ENCODE measurements at places on chromosomes 5 and 9.

DNA sequence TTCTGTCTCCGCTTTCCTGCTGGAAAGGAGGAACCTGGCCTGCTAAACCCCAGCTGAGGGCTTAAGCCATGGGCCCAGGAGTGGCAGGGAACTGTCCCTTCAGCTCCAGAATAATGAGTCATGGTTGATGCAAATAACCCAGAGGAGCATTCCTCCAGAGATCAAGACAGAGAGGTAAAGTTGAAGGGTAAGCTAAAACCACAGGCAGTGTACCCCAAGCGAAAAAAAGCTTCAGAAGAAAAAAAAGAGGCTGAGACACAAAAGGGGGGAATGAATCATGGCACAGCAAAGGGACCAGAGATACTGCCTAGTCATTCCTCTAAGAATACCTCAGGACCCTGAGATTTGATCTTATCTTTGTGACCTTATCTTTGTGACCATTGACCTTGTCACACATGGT, 199.5 kb upstream of the TAS2R1 start:
- DNase-seq, result no peak

GRCh38 chr5:154465169-154465568, 12.9 kb downstream of the HAND1 start:
- no peak for DNase-seq

DNA sequence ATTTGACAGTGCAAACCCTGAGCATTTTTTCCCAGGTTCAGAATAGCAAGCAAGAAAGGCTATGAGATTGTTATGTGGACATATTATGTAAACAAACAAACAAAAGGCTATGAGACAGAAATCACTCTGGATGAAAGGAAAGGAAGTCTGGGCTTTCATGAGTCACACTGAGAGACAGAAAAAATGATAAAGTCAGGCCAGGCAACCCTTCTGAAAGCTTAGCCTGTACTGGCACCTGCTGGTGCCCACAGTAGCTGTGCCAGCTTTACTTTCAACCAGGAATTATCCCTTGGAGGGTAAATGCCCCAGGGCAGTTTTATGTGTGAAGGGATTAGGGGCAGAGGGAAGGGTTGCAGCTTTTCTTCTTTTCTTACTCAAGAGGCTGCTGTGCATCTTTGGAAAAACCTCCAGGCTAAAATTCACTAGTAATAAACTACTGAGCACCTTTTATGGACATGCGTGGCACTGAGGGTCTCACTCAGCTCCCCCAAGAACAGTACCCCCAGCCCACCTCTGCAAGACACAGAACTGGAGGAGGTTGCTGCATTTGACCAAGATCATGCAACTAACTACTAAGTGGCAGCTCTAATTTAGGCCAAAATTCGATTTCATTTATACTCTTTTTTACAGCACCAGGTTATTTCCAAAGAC, 41.7 kb downstream of the ACTL7B start:
- DNase-seq, result no peak

GRCh38 chr5:108579236-108579635, 168.5 kb upstream of the FER start:
- no peak for DNase-seq

- no peak for DNase-seq
These were observed 105.5 kb upstream of the TSLP start for GRCh38 chr5:110965773-110966581.

DNA sequence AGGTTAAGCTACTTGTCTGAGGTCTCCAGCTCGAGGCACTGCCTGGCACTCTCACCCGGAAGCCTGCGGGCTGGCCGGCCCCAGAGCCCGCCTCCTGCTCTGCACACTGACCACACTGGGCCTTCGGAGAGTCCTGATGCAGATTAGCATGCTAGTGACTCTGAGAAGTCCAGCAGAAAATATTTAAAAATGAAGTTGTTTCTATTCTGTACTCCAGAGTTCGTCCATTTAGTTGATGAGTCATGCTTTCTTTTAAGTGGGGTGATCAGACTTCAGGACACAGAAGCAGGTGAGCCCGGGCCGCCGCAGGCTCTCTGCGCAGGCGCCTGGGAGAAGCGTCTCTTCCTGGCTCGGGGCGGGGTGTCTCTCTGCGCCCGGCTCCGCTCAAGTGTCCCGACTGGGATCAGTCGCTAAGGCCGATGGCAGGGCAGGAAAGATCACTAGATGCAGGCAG, 32.5 kb downstream of the FAM240B start:
- DNase-seq, result peak; percentile 11

DNA sequence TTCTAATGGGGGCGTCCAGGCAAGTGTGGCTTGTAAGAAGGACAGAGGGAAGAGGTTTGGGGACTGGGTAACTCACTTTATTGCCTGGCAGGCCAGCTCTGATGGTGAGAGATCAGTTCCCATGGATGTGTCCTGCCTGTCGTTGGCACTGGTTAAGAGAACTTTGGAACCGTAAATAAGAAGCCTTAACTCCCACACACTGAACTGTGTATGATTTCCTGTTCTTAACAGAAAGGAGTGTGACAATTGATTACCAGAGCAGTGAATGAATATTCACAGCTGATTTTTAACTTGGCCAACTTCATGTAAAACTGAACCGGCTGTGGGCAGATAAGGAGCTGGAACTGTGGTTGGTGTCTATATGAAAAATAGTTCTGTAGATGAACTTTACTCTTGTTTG, 63.2 kb downstream of the MEGF10 start:
- DNase-seq, result no peak

DNA sequence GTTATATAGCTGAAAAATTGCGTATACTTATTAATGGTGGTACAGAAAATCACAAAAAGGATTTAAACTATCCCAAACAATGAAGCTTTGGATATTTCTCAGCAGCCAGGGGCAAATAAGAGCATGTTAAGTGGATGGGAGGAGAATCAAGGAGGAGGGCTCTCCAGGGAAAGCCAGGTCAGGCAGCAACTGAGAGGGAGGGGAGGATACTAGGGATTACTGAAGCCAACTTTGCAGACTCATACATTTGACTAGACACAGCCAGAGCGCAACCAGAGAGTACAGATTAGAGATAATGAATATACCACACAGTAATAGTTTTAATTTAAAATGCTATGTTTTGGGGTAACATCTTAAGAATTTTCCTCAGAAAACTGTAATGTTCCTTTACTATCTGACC, 360.2 kb downstream of the HCN1 start:
- DNase-seq, result no peak

GRCh38 chr5:115551415-115551814, 6.8 kb upstream of the FEM1C start:
- no peak for DNase-seq

DNA sequence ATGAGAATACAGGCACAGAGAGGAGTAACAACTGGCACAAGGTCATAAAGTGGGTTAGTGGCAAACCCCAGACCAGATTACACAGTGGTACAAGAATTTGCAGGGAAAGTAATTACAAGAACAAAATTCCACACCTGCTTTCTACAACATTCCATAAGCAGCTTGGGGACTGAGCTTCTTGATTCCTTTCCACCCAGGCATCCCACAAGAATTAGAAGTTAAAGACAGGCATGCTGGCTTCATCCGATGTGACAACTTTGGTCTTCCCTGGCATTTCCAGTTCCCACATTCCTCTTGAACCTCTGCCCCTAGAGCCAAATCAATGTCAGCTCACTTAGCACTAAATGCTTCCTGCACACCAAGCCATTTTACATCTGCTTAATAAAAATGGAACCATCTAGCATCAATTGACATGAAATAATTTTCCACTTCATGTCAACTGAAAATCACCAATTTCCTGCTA, 435.8 kb upstream of the PAPPA start:
- DNase-seq, result no peak

DNA sequence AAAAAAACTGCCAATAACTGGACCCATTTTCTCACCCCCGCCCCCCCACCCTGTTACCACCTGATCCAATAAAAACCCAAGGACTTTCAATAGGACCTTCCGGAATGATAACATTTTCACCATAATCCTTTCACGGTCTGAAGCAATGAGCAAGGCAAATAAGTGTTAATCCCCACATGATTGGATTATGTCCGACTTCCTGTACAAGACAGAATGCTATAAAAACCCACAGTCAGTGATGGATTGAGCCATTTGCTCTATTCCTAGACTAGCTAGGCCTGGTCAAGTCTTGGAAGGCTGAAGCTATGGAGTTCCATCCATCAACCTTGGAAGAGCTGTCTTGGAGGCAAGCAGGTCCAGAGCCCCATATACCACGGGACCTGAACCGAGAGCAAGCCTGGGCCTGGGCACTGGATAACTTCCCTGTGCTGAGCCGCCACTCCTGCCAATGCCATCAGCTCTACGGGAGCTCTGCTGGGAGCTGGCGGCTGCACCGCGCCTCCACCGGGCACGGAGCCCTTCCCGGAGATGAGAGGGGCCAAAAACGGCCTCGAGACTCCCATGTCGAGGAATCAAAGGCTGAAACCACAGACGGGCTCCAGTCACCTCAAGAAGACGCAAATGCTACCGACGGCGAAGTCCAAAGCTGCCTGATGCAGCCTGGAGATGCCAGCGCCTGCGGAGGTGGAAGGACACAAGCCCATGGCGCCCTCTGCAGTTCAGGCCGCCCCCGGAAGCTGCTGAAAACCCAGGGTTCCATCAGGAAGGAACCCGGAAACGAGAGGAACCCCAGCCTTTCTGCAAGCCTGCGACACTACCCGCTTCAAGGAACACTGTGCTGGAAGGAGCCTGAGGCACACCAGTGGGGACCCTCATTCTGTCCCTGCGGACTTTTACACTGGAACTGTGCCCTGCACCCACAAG, 69.2 kb downstream of the ANXA2R start:
- DNase-seq, result peak; percentile 33

DNA sequence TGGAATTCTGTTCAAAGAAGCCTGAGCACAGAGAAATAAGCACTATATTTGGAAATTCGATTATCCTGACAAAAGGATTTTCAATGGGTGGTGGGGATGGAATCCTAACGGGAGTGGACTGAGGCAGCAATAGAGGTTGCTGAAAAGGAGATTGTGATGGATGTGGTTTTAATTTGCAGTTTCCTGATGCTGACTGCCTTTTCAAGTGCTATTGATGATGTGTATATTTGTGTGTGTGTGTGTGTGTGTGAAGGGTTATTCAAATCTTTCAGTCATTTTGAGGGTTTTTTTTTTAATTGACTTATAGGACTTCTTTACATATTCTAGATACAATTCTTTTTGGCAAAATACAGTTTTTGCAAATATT, 614.5 kb downstream of the HINT1 start:
- no peak for DNase-seq

DNA sequence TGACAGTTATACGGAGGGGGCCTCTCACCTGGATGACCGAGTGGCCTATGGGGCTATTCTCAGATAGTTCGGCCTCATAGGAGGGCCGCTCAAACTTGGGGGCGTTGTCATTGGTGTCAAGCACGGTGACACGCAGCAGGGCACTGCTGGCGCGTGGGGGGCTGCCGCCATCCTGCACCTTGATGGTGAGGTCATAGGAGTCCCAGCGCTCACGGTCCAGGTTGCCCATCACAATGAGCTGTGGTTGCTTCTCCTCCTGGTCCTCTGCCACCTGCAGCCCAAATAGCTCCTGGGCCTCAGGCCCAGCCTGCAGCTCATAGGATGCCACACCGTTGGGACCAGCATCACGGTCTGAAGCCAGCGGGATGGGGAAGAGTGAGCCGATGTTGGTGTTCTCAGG, 9.7 kb downstream of the PCDH1 start:
- DNase-seq, result no peak

DNA sequence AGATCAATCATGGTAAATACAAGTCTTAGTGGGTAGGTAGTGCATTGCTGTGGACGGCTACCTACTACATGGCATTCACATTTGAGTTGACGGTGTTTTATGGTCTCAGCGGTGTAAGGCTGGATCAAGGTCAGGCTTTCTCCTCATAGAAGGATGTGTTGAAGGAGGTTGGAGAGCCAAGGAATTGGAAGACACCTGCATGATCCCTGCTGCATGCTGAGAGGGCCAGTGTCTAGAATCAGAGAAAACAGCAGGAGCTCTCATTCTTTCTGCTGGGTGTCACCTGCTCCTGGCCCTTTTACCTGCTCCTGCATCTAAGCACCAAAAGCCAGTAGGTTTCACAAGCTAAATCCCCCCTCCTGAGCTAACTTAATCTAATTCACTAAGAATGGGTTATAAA, 88.2 kb downstream of the RGS7BP start:
- no peak for DNase-seq

GRCh38 chr5:174149426-174149825, 103.9 kb downstream of the NSG2 start:
- no peak for DNase-seq

GRCh38 chr9:19994296-19994695, 205.5 kb upstream of the SLC24A2 start:
- no peak for DNase-seq

DNA sequence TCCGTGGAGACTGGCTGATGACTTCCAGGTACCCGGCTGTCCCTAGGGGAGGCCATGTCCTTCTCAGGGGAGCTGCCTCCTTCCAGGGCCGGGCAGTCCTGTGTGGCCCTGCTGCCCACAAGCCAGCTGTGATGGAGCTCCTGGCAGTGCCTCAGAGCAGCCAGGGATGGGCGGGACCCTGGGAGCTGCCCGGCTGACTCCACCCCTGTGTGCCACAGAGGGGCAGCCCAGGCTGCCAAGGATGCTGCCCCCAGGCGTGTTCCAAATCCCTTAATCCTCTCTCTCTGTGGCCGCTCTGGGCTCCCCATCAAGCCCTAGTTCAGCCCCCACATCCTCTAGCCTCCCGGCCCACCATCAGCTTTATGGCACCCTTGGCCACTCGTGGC, 7.0 kb upstream of the SCGB3A1 start:
- DNase-seq, result no peak

- DNase-seq, result no peak
These were observed 93.4 kb downstream of the PLK2 start for GRCh38 chr5:58366461-58366860.

GRCh38 chr5:146007270-146007669, 70.9 kb downstream of the SH3RF2 start:
- DNase-seq, result no peak

DNA sequence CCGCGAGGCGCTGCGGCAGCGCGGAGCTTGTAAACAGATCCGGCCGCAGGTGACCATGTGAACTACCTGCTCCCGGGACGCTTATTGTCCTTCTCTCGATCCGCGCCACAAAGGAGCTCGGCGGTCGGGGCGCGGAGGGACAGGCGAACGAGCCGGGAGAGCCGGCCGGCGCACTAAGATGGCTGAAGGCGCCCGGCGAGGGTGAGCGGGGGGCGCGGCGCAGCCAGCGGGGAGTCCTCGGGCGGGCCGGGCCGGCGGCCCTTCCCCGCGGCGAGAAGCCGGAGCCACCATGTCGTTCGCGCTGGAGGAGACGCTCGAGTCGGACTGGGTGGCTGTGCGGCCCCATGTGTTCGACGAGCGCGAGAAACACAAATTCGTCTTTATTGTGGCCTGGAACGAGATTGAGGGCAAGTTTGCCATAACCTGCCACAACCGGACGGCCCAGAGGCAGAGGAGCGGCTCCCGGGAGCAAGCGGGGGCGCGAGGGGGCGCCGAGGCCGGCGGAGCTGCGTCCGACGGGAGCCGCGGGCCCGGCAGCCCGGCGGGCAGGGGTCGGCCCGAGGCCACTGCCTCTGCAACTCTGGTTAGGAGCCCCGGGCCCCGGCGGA, 535 bp downstream of the JMY start:
- DNase-seq, result peak; percentile 50

GRCh38 chr5:170681013-170681433, 102.5 kb upstream of the GABRP start:
- DNase-seq, result peak; percentile 57

- DNase-seq, result no peak
These were observed 10.1 kb upstream of the FSD1L start for GRCh38 chr9:105437704-105438103.

All from stimulated activated naive CD8-positive, alpha-beta T cell treated with anti-CD3 and anti-CD28 coated beads, Interleukin-15, Interleukin-2, amounts not matched to agents 100 U/mL and 50 U/mL, for 24 hours (primary cell).